ENCODE measurements at places on chromosomes 2 and 18.

DNA sequence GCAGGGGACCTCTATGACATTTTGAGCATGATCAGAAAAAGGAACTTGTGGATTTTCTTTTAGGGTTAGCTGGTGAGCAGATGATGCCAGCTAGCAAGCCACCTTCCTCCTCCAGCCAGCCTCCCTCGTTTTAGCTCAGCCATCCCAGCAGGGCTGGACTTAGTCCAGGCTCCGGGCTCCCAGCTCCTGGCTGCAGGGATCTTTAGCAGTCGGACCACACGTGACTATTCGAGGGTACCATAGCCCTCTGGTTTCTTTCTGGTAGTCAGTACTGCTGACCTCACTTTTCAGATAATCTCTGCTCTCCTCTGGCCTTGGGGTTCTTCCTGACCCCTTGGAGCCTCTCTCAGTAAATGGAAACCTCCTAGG lies 31.8 kb downstream of the NCK2 start:
- DNase-seq: no peak

DNA sequence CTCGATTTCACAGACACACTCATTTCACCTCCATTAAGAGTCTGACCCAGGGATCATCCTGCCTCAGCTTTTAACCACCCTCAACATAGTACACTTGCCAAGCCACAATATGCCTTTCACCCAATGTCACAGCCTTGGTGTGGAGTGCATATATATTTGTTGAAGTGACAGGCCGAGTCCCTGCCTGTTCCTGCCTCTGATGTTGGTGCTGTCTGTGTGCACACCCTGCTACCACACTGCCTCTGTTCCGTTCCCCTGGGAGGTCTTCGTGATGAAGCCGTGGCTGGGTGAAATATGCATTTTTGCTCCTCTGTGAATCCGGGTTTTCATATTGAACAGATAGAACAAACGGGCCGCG lies 90.3 kb downstream of the RNF144A start:
- no peak for DNase-seq

DNA sequence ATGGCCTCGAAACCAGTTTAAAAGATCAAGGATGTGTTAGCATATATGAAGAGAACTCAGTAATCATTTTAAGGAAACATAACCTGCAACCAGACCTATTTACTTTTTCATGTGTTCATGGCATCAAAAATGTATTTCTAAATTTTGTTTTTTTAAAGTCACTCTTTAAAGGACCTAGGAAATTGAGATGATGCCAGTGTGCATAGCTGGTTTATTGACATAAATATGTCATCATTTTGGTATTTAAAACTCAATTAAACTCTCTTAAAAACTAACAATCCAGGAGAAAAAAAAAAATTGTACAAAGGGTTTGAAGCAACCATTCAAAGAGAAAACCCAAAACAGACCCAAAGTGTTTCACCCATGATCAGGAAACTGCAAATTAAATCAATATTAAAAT lies 198.9 kb upstream of the RND3 start:
- DNase-seq: no peak

DNA sequence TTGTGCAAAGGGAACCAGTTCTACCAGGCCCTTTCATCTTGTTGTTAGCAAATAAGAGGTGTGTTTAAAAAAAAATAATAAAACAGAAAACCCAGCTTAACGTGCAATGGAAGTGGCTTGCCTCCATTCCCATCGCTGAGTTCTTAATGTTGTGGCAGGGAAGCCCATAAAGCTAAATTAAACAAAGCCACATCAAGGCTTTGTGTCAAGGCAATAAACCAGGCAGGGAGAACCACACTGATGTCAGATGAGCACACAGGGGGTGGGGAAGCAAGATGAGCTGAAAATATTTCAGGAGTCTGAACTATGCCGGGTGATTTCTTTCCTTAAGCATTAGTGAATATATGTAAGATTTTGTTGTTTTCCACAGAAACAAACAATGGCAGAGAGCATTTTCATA lies 73.5 kb downstream of the PHLPP1 start:
- DNase-seq: peak; percentile 25

DNA sequence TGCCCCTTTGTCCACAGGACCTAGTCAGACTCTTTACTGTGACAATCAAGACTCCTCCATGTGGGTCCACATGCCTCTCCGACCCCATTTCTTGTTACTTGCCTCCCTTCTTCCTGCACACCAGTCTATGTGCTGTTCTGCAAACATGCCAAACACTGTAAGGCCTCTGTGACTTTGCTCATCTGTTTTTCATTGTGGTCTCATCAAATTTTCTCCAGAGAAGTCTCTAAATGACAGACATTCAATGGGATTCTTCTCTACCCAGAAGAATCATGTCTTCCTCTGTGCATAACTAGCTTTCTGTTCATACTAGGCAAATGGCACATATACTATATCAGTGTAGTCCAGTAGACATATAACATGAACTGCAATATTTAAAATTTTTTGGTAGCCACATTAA lies 43.0 kb upstream of the KCNE4 start:
- no peak for DNase-seq

GRCh38 chr2:122322815-122323214 lies 567.4 kb downstream of the TSN start:
- DNase-seq: no peak

DNA sequence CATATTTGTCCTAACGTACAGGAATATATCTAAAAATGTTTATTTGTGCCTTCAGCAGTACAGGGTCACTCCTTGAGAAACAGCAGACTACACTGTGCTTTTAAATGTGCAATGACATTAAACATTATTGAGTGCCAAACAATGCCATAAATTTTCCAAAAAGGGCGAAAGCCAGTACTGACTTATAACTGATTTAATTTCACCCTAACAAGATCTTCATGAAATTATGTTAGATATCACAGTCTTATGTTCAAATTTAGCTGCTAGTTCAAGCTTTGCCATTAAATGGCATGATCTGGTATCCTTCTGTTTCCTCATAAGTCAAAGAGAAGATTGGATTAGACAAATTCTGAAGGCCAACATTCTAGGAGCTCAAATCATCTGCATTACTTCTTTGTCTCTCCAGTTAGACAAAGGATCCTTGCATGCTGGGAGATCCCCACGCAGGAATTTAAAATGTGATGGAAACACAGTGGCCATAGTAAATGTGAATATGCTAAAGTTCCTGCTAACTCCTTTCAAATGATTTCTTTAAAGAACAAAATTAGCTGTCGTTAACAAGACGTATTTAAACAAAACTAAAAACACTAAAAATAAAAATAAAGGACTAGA lies 129.3 kb upstream of the STON1 start:
- DNase-seq: no peak

DNA sequence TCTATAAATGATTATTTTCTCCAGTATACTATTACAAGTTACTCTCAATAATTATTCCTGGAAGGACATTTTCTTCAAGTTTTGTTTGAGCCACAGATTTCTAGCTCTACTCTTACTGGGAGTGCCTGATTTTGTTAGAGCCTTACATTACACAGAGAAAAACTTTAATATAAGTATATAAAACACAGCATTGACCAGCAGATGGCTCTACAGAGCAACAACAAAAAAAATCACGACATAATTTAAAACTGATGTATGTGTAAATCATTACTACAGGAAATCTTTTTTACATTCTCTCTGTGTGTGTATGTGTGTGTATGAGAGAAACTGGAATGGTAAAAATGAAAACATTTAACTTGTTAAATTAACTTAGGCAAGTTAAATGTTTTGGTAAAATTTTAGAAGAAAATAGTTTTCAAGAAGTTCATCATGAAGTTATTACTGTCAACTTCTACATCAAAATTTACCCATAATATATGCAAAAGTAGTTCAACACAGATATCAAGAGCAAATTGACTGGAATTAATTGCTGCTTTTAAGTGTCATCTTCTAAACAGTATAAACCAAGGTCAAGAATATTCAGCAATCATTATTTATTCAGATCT lies 103.3 kb downstream of the MDH1 start:
- no peak for DNase-seq

GRCh38 chr18:6413579-6414117 lies 1.1 kb downstream of the L3MBTL4 start:
- DNase-seq: no peak

GRCh38 chr2:65661980-65662653 lies 229.7 kb upstream of the SPRED2 start:
- no peak for DNase-seq

DNA sequence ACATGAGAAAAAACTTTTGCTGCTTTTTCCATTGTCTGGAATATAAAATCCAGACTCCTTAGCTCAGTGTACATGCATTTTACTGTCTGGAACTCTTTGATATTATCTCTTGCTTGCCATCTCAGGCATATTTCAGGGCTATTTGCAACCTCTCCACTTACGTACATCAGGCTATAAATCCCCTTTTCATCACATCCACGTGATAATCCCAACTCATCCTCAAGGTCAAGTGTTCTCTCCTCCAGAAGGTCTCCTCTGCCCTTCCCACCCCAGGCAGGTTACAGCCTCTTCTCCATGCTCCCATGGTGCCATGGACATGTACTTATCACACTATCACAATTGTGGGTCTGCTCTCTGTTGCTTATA lies 202.5 kb upstream of the RBMS1 start:
- no peak for DNase-seq

DNA sequence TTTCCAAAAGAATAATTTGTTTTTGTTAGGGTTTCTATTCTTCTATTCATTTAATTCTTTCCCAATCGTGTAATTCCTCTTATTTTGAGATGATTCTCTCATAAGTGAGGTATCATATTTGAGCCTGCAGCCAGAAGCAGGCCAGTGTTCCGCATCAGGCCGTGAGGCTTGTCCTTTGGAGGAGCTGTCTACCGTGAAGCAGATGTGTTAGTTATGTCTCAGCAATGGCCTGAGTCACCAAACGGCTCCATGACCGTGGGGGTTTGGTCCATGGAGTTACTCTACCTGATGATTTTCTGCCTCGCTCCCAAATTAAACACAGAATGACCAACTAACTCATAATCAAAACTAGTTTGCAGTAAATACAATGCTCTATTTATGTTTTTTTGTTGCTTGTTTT lies 64.2 kb upstream of the TMEM87B start:
- no peak for DNase-seq

DNA sequence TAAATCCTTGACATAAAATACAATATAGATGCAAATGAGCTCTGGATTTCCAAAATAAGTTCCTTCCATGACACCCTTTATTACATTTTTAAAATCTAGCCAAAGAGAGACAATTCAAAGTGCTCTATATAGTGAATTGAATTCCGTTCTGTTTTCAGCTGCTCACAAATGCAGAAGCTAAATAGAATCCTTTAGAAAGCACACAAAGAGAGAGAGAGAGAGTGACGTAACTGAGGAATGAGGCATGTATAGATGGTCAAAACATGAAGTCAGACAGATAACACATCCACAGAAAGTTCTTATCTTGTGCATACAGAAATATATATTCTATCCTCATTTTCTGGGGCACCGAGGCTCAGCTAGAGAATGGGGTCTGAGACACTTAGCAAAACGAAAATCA lies 344.7 kb upstream of the NETO1 start:
- DNase-seq: no peak

- no peak for DNase-seq
These were observed 91.2 kb downstream of the NEDD4L start for GRCh38 chr18:58135183-58135641.

GRCh38 chr2:234683950-234684349 lies 187.1 kb upstream of the ARL4C start:
- DNase-seq: no peak

DNA sequence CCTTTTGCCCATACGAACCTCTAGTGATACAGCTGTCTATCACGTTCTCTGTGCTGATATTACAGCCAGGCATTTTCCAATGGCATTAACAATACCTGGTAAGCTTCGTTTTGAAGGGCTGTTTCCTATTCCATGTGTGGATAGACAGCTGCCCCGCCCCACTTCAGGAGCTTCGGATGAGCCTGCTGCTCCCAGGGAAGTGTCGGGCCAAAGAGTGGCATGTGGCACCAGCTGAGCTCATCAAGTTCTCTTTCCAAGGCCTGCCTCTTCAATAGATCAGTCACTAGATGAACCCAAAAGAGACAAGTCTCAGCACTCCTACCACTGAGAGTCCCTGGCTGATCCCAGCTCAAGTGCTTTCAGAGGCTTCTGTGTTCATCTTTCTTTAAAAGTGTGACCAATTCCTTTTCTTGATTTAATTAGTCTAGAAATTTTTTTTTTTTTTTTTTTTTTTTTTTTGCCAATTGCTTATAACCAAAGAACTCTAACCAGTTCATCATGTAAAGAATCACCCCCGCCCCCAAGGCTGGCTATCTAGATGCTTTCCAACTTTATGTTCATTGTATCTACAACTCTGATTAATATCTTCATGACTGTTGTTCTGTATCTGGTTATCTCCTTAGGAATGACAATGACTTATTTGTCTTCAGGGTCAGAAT lies 46.6 kb downstream of the HDAC4 start:
- DNase-seq: no peak

GRCh38 chr2:206721256-206721920 lies 3.2 kb upstream of the DYTN start:
- no peak for DNase-seq

DNA sequence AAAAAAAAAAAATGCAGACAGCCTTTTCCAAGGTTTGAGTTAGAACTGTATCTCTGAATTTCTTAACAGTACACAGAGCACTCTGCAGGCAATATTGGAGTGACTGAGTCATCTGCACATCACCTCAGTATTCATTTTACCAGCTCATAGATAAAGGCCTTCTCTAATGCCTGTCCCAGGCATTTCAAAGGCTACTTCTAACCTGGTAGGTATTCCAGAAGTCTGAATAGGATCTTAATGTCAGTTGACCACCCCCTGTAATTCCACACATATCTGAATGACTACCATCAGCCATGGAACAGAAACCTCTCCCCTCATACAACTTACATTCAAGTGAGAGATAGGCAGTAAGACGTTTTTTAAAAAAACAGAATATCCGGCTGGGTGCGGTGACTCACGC lies 9.0 kb downstream of the METTL21A start:
- DNase-seq: no peak

DNA sequence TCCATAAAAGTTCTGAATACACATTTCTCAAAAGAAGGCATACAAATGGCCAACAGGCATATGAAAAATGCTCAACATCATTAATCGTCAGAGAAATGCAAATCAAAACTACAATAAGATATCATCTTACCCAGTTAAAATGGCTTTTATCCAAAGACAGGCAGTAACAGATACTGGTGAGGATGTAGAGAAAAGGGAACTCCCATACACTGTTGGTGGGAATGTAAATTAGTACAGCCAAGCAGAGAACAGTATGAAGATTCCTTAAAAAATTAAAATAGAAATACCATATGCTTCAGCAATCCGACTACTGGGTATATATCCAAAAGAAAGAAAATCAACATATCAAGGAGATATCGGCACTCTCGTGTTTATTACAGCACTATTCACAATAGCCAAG lies 1312.5 kb downstream of the DSC3 start:
- DNase-seq: no peak

GRCh38 chr2:43052204-43052943 lies 174.0 kb downstream of the ZFP36L2 start:
- DNase-seq: no peak
